ENCODE measurements at places on chromosomes 11 and 22.

- DNase-seq: no peak
These were observed 23.4 kb downstream of the ASPHD2 start for GRCh38 chr22:26452236-26453016.

DNA sequence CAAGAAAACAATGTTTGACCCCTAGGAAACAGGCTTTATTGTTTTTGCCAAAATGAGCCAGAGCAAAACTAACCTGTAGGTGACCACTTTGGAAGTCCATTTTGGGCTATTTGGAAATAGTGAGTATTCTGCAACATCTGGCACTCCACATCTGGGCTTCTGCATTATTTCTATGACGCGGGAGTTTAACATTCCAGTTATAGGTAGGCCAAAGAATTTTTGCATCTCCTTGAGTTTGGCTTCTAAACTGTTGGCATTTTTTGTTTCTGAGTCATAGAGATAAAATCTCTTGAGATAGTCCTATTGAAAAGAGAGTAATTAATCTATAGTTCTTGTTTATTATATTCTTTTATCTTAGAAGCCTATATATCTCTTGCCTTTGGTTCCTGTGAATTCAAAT is 2.9 kb downstream of the MMP7 start:
- DNase-seq: no peak

- DNase-seq: no peak
These were observed 111.3 kb downstream of the PLEKHA7 start for GRCh38 chr11:16902781-16903378.

DNA sequence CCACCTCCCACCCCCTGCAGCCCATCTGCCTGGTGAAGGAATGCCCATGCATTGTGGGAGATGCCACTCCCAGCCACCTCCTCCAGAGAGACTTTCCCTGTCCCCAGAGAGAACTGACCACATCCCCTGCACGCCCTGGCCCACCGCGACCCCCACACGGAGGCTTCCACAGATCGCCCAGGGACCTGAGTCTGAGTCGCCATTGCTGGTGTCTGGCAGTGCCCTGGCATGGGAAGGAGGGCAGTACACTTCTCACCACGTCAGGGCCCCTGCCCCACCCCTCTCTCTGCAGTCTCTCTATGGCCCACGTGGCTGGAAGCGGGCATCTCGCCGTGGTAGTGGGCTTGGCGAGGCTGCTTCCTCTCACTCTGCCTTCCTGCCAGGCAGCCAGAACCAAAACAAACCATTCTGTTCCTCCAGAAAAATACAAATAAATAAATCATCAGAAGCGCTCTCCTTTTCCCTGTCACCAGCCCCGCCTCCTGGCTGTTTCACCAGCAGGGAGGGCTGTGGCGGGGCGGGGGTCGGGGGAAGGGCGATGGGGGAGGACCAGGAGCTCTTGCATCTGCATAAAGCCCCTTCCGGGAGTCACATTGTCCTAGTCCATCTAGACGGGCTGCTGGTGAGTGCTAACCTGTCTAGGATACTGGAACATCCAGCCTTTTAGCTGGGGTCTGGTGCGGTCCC is 20.9 kb downstream of the SHISAL1 start:
- DNase-seq: no peak

GRCh38 chr11:114384487-114384886 is 15.8 kb downstream of the C11orf71 start:
- no peak for DNase-seq

- no peak for DNase-seq
These were observed 277.2 kb upstream of the PLET1 start for GRCh38 chr11:112537846-112538330.

DNA sequence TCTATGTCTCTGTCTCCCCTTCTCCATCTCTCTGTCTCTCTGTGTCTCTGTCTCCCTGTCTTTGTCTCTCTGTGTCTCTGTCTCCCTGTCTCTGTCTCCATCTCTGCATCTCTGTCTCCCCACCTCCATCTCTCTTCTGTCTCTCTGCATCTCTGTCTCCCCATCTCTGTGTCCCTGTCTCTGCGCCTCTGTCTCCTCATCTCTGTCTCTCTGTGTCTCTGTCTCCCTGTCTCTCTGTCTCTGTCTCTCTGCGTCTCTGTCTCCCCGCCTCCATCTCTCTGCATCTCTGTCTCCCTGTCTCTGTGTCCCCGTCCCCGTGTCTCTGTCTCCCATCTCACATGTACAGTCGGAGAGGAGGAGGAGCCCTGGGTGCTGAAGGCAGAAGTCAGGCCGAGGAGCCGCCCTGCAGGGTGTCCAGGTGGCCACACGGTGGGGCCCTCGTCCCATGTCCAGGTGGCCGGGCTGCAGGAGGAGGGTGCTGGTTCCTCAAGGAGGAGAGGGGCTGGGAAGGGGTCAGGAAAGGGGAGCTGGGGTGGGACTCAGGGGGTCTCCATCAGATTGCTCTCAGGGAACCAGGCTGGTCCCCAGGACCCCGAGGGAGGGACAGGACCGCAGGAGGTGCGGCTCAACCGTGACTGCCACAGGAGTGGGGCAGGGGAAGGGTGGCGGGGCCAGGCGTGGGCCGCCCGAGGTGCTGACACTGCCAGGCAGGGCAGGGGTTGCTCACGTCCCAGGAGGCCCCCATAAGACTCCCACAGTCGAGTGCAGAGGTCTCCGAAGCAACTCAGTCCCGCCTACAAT is 25.6 kb upstream of the TH start:
- peak; percentile 95 for DNase-seq

DNA sequence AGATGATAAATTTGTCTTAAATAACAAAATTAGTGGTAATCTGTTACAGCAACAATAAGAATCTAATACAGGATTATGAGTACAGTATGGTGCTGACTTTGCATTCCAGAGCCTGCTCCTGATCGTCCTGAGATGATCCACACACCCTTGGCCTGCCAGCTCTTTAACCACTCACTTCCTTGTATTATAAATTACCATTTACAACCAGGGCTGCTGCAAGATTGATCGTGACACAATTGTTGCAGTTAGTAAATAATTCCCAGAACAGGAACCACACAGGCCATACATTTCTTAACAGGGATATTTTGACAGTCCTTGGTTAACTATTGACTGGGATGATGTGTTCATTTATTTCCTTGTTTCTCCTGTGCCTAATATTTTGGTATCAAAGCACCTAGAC is 3.8 kb upstream of the CBLIF start:
- peak; percentile 2 for DNase-seq

DNA sequence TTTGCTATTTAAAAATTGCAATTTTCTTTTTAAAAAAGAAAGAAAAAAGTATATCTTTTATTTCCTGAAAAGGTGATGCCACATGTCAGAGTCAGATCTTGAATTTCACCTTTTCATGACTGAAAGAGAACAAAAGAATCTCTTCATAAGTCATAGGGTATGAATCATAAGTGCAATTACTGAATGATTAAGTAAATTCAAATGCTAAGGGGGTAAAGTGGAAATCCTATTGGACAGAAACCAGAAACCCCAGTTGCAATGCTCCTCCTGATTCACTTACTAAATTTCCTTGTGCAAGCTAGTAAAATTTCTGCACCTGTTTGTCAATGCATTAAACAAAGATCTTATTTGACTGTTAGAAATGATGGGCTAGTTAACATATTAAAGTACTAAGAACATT is 8.2 kb upstream of the PRRG4 start:
- no peak for DNase-seq

GRCh38 chr11:65394125-65394536 is 7.7 kb downstream of the FRMD8 start:
- no peak for DNase-seq

Measured in DMS53 (cell line).